ENCODE measurements at places on chromosomes 11 and 22. TPM values are rescaled to one million over a fixed set of nuclear protein-coding genes. Genes with fewer than 3 reads are reported as not detected.

- no peak for DNase-seq
Measured at GRCh38 chr22:50676180-50676636, 3.6 kb downstream of the SHANK3 start.

The SPATA19 gene
- not detected for total RNA-seq

DNA sequence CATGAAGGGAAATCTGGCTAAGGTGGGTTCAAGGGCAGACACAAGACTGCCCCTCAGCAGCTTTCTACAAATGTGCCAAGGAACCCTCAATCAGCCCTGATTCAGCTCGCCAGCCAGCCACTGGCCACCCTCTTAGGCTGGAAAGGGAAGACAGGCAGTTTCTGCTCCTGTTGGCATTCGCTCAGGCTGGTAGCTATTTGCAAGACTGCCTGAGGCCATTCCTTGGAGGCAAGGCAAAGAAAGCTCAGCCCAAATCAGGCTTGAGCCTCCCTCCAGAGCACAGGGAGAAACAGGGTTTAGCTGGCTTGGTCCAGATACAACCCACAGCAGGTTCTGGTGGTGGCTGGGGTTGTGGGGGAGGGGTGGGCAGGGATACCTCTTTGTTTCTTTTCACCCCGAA lies 19.2 kb downstream of the TP53I11 start:
- DNase-seq: no peak

DNA sequence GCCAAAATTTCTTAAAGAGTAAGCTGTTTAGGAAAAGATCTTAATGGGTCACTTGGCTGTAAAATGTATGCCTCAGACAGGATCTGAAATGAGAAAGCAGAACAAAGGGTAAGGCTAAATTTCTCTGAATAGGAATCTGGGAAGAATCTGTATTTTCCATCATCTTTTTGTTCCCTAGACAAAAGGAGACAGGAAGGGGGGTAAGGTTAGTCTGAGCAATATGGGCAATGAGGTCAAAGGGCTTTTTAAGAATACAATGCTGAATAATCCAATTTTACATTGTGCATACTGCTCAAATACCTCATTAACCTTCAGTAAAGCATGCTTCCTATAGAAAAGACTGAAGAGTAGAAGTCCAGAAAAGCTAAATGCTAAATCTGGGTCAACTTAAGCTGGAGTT lies 34.6 kb downstream of the CLDN25 start:
- DNase-seq: no peak

The DENND6B gene
- total RNA-seq: 1.3 TPM

- no peak for DNase-seq
Measured at GRCh38 chr22:46984751-46985506, 222.5 kb downstream of the TBC1D22A start.

- DNase-seq: no peak
Measured at GRCh38 chr11:117256573-117256972, 24.1 kb downstream of the RNF214 start.

DNA sequence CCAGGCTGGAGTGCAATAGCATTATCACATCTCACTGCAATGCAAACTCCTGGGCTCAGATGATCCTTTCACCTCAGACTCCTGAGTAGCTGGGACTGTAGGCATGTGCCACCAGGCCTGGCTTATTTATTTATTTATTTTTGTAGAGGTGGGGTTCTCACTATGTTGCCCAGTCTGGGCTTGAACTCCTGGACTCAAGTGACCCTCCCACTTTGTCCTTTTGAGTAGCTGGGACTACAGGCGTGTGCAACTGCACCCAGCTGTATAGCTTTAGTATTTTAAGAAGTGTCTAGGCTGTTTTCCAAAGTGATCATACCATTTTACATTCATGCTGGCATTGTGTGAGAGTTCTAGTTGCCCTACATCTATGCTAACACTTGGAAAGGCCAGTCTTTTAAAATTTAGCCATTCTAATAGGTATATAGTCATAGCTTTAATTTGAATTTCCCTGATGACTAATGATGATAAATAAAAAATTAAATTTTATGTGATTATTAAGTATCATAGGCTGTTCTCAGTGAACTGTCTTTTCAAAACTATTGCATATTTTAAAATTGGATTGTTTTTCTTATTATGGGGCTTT lies 96.9 kb downstream of the TMEM135 start:
- DNase-seq: no peak

The DDI1 gene
- not detected for total RNA-seq

The OR5M11 gene
- total RNA-seq: not detected

DNA sequence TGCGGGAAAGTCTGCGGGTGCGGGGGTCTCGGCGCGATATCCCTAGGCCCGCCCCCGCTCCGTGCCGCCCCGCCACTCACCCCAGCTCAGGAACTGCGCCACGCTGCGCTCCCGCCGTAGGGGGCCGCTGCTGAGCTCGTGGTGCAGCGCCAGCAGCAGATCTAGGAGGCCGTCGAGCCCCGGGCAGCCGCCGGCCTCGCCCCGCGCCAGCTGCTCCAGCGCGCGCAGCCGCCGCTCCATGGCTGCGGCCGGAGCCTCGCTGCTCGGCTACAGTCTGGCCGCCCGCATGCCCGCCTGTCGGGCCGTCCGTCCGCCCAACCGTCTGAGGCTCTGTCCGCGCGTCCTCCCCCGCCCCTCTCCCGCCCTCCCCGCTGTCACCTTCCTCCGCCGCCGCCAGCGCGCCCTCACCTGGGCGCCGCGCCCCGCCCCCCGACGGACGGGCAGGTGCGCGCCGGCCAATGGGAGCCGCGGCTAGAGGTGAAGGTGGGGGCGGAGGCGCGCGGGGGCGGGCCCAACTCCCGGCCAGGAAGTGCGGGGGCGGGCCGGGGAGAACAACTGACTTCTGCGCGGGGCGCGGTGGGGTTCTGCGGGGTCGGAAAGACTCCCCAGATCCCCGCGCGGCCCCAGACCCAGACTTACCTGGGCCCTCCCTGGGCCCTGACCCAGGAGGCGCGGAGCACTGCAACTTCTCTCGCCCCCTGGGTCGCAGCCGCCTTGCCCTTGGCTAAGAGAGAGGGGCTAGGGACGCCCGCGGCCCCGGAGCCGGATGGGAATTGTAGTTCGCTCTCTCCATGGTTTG lies at the start of gene CDC42BPG:
Gene CDC42BPG, minus strand, starts transcription at position 324 of the 799 bp plus-strand sequence. Its CDS starts 84 bp downstream, at position 240.
- DNase-seq: no peak

GRCh38 chr11:12237381-12237784 lies 127.0 kb downstream of the MICAL2 start:
- DNase-seq: no peak

The PIM3 gene
- total RNA-seq: 30.3 TPM

The OLFML1 gene
- total RNA-seq: 0.33 TPM

GRCh38 chr22:42959576-42960509 lies 55.1 kb downstream of the PACSIN2 start:
- DNase-seq: peak; percentile 86

The MAP6 gene
- not detected for total RNA-seq

DNA sequence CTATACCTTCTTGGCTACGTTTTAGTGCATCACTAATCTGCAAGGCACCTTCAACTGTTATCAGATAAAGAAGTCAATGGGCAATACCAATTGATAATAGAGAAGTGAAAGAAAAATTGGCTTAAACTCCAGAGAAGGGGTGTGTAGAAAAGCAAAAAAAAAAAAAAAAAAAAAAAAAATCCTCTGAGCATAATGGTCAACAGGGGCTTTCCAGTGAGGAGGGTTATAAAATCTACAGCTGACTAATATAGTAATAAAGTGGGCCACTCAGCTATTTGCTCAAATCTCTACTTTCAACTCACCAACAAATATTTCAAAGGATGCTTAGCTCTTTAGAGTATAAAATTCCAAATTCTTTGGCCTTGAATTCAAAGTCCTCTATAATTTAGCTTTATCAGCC lies 77.8 kb downstream of the APOL5 start:
- DNase-seq: no peak

GRCh38 chr11:36150986-36151385 lies 138.2 kb downstream of the COMMD9 start:
- no peak for DNase-seq

DNA sequence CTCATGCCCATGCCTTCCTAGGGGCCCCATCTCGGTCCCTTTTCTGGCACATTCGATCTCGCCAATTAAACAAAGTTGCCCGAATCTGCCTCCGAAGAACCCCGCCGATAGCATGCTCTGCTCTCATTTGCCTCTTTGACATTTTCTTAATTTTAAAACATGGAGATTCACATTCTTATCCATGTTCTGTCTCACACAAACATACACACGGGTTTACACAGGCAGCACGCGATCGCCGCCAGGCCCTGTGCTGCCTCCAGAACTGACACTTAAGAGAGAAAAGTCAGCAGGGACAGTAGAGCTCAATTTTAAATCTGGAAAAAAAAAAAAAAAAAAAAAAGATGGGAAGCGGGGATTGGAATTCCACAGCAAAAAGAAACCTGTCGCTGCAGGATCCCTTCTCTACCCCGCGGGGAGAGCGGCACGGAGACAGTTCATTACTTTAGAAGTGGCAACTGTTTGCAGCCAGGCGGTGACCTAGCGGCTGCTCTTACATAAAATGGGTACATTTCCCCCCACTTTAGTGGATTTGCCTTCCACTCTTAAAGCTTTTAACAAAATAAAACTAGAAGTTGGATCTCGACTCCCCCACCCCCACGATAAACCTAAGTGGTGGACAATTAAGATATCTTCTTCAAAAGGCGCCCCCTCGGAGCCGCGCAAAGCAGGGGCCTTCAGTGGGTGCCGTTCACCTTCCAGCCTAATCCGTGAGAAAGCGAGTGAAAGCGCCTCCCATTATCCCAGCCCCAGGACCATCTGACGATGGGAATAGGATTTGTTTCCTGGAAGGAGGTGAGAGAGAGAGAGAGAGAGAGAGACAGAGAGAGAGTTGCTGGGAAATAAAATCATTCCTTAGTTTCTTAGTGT lies 13.7 kb downstream of the PAX6 start:
- DNase-seq: no peak

The SLC22A6 gene
- not detected for total RNA-seq

DNA sequence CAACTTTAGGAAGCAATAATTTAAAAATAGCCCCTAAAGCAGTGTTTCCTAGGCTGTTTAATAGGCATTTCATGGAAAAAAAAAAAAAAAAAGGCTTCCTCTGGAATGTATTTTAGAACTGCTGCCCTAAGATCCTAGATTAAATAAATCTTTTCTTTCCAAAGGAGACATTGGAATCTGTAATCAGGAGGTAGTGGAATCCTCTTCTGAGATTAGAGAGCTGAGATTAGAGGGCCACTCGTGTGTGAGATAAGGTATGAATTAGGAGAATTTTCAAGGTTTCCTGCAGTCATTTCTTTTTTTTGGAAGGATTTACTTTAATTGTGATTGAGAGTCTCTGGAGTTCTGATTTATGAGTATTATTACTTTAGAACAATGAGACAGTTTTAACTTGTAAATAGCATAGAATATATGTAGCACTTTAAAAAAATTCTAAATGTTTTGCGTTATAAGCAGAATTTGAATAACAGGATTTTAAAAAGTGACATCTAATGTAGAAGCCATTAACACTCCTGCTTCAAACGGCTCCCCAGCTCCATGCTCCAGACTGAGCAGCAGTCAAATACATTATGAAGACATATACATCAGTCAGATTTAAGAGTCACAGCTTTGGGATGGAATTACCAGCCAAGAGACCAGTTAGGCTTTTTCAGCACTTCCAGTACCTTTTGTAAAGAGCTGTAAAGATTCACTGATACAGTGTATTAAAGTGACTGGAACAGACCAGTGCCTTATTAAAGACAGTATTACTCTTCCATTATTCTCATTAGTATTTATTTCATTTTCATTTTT lies 5.0 kb downstream of the EED start:
- no peak for DNase-seq

GRCh38 chr22:25645964-25646363 lies 81.5 kb downstream of the GRK3 start:
- no peak for DNase-seq

The DEFB108B gene
- not detected for total RNA-seq

GRCh38 chr11:8288824-8289491 lies 25.3 kb upstream of the LMO1 start:
- DNase-seq: no peak

DNA sequence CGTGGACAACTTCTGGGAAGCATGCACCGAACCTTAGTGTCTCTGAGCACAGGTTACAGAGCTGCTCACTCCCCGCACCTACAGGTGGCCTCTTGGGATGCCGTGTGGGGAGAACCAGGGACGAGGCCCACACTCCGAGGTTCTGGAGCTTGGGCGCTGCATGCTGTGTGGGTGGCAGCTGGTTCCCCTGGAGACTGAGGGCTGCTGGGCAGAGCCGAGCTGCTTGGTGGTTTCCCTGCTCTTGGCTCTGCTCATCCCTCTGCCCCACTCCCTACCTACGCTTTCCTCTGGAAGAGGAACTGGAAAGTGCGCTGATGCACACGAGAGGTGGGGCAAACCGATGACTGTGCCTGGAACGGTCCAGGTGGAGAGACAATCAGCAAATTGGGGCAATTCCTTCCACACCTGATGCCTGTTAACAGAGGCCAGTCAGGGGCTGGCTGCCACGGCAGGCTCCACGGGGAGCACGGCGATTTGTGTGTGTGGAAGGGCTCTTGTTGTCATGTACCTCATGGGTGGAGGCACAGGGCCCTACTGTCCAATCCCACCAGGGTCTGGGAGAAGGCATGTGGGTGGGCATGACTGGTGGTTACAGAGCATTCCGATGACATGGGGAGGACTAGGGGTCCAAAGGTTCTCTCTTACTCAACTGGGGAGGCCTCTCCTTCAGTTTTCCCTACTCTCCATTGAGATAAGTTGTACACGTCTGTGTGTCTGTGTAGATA lies 60.9 kb downstream of the ST14 start:
- DNase-seq: no peak

GRCh38 chr11:99614352-99614751 lies 593.6 kb downstream of the CNTN5 start:
- no peak for DNase-seq

DNA sequence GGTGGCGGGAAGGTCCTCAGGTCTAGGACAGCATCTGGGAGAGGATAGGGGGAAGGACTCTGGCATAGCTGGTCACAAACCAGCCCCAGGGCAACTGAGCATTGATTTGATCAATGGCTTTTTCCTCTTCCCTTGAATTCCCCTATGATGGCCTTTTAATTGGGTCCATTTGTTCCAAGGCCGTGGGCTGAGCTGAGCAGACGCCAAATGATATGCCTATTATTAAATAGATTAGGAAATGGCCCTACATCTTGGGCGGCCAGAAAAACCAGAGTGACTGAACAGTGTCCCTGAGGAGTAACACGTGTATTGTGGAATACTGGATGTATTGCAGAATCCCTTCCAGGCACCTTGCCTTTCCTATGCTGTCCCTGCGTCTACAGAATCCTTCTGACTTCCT lies 26.7 kb upstream of the P2RY6 start:
- no peak for DNase-seq

The CCDC87 gene
- total RNA-seq: 0.04 TPM

DNA sequence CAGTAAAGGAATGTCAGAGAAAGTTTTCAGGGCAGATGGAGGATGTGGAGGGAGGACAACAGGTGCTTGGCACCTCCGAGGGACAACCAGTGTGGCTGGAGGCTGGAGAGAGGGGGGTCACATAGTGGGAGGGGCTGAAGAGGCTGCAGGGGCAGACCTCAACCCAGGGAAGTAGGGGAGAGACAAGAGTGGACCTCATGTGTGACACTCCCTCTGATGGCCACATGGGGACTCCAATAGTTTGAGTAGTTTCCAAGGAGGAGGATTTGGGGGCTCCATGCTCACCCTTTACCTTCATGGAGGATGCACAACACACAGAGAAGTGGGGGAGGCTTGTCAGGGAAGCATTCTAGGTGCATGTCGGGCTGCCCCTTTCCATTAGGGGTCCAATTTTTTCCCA lies 35.1 kb upstream of the ASPHD2 start:
- DNase-seq: no peak

The CABP2 gene
- total RNA-seq: not detected

The ADORA2A gene
- not detected for total RNA-seq
